ENCODE measurements at places on chromosomes 7 and 10. TPM values are rescaled to one million over a fixed set of nuclear protein-coding genes. Genes with fewer than 3 reads are reported as not detected.

MEOX2 gene
- total RNA-seq: 1.2 TPM

SYNPO2L gene
- not detected for total RNA-seq

GRCh38 chr7:128770233-128770632, 5.4 kb downstream of the OPN1SW start:
- no peak for DNase-seq

SUMF2 gene
- total RNA-seq: 107 TPM

ZPBP gene
- total RNA-seq: not detected

GRCh38 chr7:115728518-115728917, 302.0 kb downstream of the TFEC start:
- no peak for DNase-seq

UNCX gene
- not detected for total RNA-seq

DNA sequence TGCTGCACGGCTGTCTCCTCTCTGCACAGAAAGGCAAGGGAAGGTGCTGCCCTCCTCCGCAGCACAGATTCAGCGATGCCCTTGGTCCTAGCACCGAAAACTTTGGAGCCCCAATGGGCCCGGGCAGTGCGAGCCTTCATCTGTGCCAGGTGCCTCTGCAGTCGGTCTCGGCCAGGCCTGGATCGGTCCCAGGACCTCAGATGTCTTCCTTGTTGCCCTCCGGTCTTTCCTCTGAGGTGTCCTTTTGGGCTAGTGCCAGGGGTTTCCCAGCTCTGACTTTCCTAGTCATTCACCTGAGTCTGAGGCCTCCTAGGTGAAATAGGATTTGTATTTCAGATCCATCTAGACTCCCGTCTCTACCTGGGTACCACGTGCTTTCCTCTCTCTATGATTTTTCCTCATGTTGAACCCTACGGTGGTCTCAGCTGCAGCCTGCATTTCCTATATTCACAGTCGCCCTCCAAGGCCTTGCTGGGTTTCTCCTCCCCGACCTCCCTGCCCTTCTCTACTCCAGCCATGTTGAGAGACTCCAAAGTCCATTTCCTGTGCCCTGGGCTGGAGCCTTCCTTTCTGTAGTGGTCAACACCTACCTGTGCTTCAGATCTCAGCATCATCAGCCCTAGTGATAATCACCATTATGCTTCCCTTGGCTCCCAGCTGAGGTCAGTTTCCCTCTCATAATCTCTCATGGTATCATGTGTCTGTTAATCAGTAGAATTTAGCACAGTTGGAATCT, 92.0 kb upstream of the PRSS58 start:
- no peak for DNase-seq

DNA sequence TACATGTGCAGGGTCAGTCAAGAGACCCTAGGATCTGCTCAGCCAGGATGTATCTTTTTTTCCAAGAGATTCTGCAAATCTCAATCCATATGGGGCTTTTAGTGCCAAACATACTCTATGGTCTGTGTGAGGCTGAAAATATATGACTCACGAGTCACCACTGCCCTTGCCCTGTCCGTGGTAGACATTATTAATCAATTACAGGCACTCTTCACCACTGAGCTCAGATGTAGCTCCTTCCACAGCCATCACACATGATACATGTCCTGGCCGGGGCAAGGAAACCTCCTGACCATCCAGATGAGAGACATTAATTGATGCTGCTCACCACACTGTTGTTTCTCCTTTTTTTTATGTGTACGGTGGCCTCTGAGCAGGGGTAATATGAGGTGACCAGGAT, 90.2 kb upstream of the RET start:
- DNase-seq: no peak

GRCh38 chr7:23076772-23077171, 28.8 kb upstream of the KLHL7 start:
- DNase-seq: no peak

DNA sequence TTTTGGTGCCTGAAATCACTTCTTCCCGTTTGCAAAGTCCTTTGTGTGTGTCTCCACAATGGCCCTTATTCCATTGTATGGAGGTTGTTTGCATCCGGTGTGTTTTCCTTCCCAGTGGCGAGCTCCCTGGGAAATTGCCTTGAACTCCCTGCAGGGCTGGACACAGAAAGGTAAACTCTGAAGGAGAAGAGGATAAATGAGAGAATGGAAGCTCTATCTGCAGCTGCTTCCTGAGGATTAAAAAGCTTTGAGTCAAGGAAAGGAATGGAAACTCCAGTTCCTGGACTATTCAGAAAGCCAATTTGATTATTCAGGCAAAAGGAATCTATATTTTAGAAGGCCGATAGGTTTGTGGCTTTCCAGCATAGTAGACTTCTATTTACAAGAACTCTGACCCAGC, 4.4 kb upstream of the GRK5 start:
- DNase-seq: no peak

DNA sequence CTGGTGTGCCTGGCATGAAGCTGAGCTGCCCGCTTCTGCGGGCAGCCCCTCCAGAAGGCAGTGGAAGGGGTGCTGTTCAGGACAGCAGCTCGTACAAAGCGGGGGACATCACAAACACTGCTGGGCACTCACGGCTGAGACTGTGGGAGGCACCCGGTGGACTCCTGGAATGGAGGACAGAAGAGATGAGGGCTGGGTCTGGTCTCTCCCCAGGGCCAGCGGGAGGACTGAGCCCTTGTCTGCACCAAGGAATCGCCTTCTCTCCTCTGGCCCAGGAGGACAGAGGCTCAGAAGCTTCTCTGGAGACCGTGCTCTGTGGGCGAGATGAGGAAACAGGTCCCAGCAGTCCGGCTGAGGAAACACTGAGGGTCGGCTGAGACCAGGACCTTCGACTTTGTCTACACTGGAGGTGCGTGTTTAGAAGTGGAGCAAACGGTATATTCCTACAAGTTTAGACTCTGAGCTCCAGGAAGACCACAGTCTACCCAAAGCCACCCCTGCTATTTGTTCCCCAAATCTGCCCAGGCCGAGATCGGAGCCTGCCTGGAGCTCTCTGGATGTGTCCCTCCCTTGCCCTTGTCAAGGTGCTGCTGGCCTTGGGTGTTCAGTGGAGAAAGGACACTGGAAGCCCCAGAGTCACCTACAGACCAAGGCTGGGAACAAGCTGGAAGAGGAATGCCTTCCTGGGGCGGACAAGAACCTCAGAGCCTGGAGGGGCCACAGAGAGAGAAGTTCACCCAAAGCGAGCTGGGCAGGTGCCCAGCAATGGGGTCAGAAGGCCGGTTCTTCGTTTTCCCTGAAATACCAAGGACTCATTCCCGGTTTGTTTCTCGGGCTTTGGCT, 12.9 kb upstream of the INPP5A start:
- no peak for DNase-seq

GRCh38 chr10:132879408-132880127, 62.8 kb downstream of the CFAP46 start:
- no peak for DNase-seq

DNA sequence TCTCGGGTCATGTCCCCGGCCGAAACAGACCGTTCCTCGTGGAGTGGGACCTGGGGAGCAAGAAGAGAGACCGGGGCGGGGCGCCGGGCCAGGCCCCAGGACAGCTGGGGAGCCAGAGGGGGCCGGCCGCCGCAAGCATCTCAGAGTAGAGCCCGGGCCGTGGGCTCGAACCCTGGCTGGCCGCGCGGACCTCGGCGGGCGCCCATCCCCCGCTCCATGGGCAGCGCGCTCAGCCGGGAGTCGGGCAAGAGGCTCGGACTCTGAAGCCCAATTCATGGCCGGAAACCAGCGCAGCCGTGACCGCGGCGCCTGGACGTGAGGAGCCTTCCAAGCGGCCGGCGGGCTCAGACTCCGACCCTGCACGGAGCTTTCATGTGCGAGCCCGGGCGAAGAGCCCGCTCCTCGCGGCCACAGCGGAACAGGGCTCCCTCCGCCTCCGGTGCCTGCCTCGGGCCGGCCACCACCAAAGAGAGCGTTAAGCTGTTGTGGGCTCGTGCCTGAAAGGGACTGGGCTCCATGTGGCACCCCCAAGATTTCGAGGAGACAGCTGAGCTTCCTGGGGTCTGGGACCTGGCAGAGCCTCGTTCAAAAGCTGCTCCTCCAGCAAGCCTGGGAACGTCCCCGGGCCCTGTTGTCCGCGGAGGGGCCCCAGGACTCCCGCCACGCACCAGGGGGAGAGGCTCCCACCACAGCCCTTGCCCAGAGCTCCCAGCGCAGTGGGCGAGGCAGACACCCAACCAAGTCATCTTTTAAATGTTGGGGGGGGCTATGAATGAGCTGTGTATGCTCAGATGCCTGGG, 757 bp upstream of the GRID1 start:
- no peak for DNase-seq

DNA sequence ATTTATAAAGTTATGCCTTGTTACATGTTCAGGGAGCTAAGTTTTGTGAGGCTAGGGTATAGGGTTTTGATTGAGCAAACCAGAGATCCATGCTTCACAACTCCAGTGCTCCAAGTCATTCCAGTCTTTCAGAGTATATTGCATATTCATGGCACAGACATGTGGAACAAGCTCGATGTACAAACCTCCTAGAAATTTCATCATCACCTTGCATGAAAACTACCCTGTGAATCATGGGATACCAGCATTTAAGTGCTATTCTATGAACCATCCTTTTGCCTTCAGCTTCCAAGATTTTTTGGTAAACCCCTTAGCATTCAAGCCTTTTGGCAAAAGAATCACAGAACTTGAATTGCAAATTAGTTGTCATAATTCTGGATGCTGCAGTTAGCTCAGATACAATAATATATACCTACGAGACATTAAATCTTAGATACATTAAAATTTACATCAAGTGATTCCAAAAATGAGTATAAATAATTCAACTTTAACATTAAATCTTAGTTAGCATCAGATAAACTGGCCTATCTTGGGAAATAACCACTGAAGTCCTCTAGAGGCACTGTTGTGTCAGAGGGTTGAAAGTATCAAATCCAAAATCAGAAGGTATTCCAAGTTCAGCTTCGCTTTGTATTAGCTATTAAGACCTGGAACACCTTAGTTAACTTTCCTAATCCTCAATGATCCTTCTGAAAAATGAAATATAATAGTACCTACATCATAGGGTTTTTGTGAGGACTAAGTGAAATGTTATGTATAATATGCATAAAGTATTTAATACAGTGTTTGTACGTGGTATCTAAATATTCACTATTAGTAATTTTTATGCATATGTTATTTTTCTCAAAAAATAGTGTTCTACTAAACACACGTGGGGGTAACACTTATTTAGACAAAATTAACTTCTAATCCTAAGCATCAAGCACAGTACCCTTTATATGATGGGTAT, 55.5 kb upstream of the CABCOCO1 start:
- DNase-seq: no peak

GRCh38 chr7:148787571-148788295, 89.0 kb downstream of the CUL1 start:
- no peak for DNase-seq

DNA sequence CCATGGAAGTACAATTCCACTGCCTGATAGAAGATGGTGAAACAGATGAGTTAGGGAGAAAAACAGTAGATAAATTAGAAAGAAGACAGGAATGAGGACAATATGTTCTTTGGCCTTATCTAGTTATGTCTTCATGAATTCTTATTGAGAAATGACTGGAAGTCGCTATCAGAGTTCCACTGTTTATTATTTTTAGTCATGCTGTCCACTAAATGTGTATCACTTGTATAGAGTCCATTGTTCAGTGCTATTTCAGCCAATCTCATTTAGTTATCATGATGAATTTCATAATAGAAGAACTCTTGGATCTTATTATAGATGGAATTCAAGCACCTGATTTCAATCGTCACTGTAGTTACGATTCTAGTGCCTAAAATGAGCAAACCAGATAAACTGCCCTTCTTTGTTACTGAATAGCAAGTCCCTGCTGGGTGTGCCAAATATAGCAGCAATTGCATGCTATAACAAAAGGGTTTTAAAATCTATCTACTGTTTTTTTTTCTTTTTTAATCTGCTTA, 177.7 kb upstream of the COL1A2 start:
- no peak for DNase-seq

DNA sequence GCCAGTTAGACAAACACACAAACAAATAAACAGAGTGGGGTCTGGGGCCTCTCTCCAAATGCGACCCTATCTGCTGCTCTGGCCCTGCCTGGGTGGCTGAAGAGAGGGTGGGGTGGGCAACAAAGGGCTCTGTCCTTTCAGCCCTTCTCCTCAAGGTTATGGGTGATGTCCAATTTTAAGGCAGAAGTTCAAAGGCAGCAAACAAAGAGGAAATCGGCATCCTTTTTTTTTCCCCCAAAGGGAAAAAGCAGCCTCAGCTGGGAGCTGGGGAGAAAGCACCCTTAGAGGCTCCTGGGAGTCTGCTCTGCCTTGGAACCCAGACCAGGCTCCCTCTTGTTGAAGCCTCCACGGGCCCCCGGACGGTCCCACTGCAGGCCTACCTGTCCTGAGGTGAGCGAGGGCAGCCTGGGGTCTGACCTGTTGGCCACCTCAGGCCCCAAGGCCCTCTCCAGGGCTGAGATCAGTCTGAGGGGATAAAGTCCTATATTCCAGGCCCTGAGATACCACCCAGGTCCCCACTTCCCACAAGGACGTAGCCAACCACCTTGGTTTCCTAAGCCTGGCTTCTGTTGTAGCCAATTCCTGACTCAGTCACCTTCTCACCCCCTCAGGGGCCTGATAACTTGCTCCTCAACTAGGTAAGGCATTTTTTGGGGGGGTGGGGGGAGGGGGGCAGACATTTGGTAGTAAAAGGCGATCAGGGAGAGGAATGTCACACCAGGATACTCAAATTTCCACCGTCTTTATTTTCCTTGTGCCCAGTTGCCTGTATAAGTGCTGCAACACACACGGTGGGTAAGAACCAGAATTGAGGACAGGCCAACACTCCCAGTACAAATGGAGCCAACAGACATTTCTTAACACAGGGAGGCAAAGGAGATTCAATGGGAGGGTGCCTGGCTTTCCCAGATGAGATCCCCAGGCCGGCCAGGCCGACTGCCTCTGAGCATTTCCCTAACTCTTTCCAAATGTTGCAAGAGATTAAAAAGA, 4.3 kb downstream of the HOXA11 start:
- DNase-seq: no peak

- no peak for DNase-seq
Observed at GRCh38 chr10:132944510-132944909, 2.1 kb upstream of the CFAP46 start.

MALSU1 gene
- 99.5 TPM for total RNA-seq

KIAA1217 gene
- 8.2 TPM for total RNA-seq

DUS4L gene
- 11.9 TPM for total RNA-seq

FAM180A gene
- 6.4 TPM for total RNA-seq

GRCh38 chr7:7309203-7309602, 126.9 kb downstream of the C1GALT1 start:
- DNase-seq: no peak

CPXM2 gene
- 0.29 TPM for total RNA-seq

DNA sequence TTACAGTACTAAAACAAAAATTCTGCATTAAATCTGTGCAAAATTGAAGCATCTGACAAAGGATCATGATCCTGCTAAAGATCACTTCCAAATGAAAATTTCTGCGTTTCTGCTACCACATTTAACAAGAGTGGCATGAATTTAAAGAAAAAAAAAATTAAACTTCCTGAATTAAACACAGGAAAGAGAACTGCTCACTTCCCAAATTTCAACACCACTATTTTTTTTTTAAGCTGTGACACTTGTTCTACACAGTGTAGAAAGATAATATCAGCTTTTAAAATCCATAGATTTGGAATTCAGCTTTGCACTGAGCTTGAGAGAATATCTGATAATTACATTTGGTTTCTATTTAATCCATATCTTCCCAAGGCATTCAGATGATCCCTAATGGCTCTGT, 73.6 kb downstream of the EPC1 start:
- no peak for DNase-seq

GFRA1 gene
- 0.72 TPM for total RNA-seq
